ENCODE measurements at places on chromosomes 11 and 22.

DNA sequence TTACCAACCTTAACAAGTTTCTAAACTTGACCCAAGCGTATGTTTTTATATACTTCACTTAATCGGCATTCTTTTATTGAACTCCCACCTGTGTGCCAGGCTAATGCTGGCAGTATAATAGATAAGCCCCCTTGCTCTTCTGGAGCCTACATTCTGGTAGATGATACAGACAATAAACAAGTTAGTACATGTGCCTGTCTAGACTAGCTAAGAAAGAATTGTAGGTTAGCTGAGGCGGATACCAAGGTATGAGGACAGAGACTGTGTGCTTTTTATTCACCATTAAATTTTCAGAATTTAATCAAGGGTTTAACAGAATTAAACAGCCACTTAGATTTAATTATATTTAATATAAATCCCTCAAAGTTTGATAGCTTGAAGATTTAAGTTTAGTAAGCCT, 45.7 kb downstream of the TTC17 start:
- no peak for DNase-seq
- no peaks in the 10 kb centered on the region for H3K4me1 ChIP-seq
- no peak overlapping the region for H3K27ac ChIP-seq
- peaks cover 8% of the 10 kb centered on the region for H3K36me3 ChIP-seq

DNA sequence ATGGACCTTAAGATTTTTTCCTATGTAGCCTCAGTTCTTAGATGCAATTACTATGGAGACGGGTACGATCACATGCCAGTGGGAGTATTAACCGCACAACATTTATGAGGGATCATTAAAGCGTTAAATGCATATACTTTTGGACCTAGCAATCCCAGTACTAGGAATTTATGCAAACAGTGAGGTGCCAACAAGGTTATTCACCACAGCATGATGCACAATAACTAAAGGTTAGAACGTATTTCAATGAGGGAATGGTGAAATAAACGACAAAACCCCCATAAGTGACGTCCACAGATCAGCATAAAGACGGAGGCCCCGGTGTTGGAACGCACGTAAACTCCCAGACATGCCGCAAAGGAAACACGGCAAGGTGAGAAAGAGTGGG, 539 bp downstream of the SIRT3 start:
- H3K36me3 ChIP-seq, result peaks cover 18% of the 10 kb centered on the region
- DNase-seq, result no peak
- H3K27me3 ChIP-seq, result no peaks in the 10 kb centered on the region
- H3K27ac ChIP-seq, result peak overlapping the region; percentile 82
- H3K4me1 ChIP-seq, result peaks cover 18% of the 10 kb centered on the region

DNA sequence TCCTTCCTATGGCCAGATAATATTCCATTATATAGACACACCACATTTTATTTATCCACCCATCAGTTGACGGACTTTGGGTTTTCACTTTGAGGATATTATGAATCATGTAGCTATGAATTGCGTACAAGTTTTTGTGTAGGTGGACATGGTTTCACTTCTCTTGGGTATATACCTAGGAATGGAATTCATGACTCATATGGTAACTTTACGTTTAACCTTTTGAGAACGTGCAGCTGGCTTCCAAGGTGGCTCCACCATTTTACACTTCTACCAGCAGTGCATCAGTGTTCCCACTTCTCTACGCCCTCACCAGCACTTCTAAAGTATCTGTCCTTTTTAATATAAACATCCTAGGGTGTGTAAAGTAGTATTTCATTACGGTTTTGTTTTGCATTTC, 112.0 kb downstream of the PLEKHA7 start:
- H3K27me3 ChIP-seq, result no peaks in the 10 kb centered on the region
- H3K27ac ChIP-seq, result peak overlapping the region; percentile 53
- H3K36me3 ChIP-seq, result no peaks in the 10 kb centered on the region
- H3K4me1 ChIP-seq, result peaks cover 31% of the 10 kb centered on the region

DNA sequence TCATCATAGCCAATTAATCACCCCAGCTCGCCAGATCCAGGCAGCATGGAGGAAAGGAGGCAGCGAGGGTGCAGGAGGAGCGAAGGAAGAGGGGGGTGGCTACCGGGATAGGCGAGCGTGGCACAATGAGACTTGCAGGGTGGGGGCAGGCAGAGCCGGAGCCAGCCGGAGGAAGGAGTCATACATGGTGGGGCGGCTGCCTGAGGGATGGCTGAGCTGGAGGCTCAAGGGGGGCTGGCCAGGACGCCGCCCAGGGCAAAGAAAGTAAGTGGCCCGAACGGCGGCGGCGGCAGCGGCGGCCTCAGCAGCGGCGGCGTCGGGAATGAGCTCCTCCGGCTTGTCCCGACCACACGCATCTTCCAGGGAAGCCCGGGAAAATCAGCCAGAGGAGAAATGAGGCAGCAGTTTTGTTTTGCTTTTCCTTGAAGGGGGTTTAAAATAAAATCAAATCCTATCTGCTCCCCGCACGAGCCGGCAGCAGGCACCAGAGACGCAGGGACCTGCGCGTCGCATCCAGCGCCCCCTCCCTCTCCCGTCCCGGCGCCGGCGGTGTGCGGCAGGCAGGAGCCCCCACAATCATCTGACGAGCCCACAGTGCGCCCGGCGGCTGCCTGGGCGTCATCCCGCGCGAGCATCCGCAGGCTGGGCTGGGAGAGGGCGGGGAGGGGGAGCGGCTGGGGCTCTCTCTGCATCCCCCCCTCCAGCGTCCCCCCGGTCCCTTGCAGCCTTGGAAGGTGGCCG, 263.6 kb downstream of the CTTN start:
- no peaks in the 10 kb centered on the region for H3K4me1 ChIP-seq
- H3K36me3 ChIP-seq, result no peaks in the 10 kb centered on the region
- H3K27ac ChIP-seq, result no peak overlapping the region
- DNase-seq, result no peak

DNA sequence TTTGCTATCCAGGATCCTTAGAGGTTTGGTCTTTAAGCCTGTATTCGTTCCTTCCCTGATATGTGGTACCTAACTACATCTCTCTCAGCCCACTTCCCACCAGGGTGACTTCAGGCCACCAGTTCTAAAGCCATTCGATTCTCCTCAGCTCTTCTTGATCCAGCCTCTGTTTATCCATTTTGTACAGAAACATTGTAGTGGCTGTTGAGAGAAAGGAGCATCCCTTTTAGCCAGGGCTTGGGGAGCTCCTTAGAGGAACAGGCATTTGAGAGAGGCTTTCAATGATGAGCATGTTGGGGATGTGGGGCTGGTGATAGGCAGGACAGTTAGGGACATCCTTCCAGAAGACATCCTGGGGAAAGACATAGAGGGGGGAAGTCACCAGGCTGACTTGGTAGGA, 17.9 kb downstream of the UBE2L3 start:
- H3K36me3 ChIP-seq, result peaks cover 5% of the 10 kb centered on the region
- no peak for DNase-seq
- H3K4me1 ChIP-seq, result peaks cover 22% of the 10 kb centered on the region
- peak overlapping the region; percentile 51 for H3K27ac ChIP-seq
- no peaks in the 10 kb centered on the region for H3K27me3 ChIP-seq

- no peaks in the 10 kb centered on the region for H3K4me1 ChIP-seq
- no peaks in the 10 kb centered on the region for H3K36me3 ChIP-seq
- H3K4me3 ChIP-seq, result no peak overlapping the region
- DNase-seq, result no peak
- no peak overlapping the region for H3K27ac ChIP-seq
These were observed 13.0 kb downstream of the LIF start for GRCh38 chr22:30233582-30233981.

DNA sequence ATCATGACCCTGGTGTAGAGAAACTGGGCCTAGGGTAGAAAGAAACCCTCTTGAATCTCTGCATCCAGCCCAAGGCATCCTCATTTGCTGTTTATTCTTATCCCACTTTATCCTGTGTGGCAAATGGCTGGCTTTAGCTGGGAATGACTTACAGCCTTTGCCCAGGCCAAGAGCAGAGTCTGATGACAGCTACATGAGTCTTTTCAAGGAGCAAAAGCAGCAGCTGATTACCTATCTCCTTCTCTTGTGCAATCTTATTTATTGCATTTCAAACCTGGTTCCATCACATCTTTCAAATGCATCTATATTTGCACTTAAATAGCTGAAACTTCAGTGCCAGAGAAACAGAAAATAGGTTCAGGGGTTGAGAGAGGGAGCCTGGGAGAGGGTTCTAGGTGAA, 26.1 kb downstream of the SYT13 start:
- no peaks in the 10 kb centered on the region for H3K4me1 ChIP-seq
- no peak for DNase-seq

GRCh38 chr22:36757668-36758211, 18.2 kb downstream of the IFT27 start:
- H3K27me3 ChIP-seq, result peaks cover 3% of the 10 kb centered on the region
- H3K36me3 ChIP-seq, result no peaks in the 10 kb centered on the region
- peak; percentile 77 for DNase-seq
- H3K4me1 ChIP-seq, result no peaks in the 10 kb centered on the region

DNA sequence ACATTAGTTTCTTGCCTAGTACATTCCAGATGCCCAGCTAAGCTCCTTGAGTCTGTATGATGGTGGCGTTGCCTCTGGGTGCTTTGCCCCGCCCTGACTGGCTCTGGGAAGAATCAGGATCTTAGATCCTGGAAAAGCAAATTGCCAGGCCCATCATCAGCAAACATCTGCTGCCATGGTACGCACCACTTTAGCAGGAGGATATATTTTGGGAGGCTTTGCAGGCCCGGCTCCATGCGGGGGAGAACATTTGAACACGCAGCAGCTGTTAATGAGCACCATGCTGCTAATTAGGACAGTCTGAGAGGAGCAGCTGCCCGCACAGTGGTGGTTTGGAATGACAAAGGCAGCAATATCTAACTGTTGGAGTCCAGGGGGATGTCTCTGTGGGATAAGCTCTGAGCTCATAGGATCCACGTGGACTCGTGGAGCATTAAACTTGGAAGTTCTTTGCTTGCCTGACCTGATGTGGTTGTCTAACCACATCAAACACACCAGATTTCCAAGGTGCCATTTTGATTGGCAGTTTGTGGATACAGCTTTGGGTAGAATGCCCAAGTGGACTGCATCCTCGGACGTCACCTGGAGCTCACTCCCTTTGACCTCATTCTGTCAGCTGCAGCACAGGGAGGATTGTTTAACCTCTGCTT, 217.0 kb upstream of the ZBED5 start:
- no peaks in the 10 kb centered on the region for H3K27me3 ChIP-seq
- no peak for DNase-seq
- no peak overlapping the region for H3K4me3 ChIP-seq
- H3K27ac ChIP-seq, result no peak overlapping the region

GRCh38 chr22:37752189-37753087, 55.3 kb upstream of the GCAT start:
- H3K4me1 ChIP-seq, result peaks cover 7% of the 10 kb centered on the region
- H3K27me3 ChIP-seq, result no peaks in the 10 kb centered on the region
- no peak for DNase-seq
- H3K4me3 ChIP-seq, result no peak overlapping the region
- no peak overlapping the region for H3K27ac ChIP-seq
- H3K36me3 ChIP-seq, result peaks cover 34% of the 10 kb centered on the region

- H3K4me1 ChIP-seq, result no peaks in the 10 kb centered on the region
- no peaks in the 10 kb centered on the region for H3K27me3 ChIP-seq
- H3K4me3 ChIP-seq, result no peak overlapping the region
- DNase-seq, result no peak
- peaks cover 5% of the 10 kb centered on the region for H3K36me3 ChIP-seq
- no peak overlapping the region for H3K27ac ChIP-seq
These were observed 8.7 kb downstream of the PCSK7 start for GRCh38 chr11:117222991-117223740.

- H3K36me3 ChIP-seq, result no peaks in the 10 kb centered on the region
- no peak for DNase-seq
- peaks cover 9% of the 10 kb centered on the region for H3K4me1 ChIP-seq
- no peak overlapping the region for H3K27ac ChIP-seq
- H3K4me3 ChIP-seq, result no peak overlapping the region
- H3K27me3 ChIP-seq, result no peaks in the 10 kb centered on the region
These were observed 20.8 kb downstream of the FADS3 start for GRCh38 chr11:61870541-61871031.

- H3K36me3 ChIP-seq, result no peaks in the 10 kb centered on the region
- H3K27ac ChIP-seq, result no peak within 1 kb of the TSS
- DNase-seq, result no peak
- H3K4me3 ChIP-seq, result no peak within 1 kb of the TSS
These were observed at the start of gene GPHA2 for GRCh38 chr11:64935359-64936081. Gene GPHA2, minus strand, starts transcription at chr11:64935893. Its CDS starts 433 bp downstream, at chr11:64935460.

- H3K36me3 ChIP-seq, result no peaks in the 10 kb centered on the region
- no peak for DNase-seq
- peaks cover 74% of the 10 kb centered on the region for H3K4me1 ChIP-seq
- peak overlapping the region; percentile 98 for H3K4me3 ChIP-seq
- H3K27me3 ChIP-seq, result no peaks in the 10 kb centered on the region
- H3K27ac ChIP-seq, result peak overlapping the region; percentile 98
These were observed 1.4 kb downstream of the C11orf24 start for GRCh38 chr11:68270196-68271022.

DNA sequence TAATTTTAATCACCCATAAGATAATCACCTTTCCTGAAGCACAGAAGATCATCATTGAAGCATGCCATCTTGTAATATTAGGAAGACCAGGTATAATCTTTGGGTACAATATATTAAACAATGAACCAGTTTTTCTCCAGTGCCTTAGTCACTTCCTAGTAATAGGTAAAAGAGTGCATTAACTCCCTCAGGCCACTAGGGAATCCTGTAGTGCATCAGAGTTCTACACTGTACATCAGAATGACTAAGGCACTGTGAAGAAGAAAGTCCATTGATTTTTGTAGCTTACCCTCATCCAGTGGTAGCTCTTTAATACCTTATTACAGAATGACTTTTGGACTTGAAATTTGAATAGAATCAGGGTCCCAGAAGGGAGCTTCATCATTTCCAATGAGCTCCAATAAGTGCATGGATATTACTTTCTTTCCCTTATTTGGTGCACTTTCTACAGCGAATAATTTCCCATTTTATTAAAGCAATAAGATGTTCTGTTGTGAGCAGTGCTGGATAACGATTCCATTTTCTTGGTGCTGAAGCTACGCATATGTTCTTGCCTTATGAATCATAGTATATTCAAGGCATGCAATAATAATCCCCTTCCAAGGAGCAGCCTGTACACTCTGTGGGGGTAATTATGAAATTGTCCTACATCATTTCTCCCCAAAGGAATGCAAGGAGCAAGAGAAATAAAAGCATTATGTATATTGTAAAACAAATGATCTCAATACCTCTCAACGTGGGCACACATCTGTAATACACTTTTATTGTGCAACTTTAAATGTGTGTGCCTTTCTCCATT, 4.7 kb downstream of the C11orf87 start:
- no peaks in the 10 kb centered on the region for H3K4me1 ChIP-seq
- H3K4me3 ChIP-seq, result no peak overlapping the region
- peaks cover 4% of the 10 kb centered on the region for H3K27me3 ChIP-seq

GRCh38 chr11:75425422-75425821, 7.6 kb downstream of the KLHL35 start:
- peaks cover 8% of the 10 kb centered on the region for H3K27me3 ChIP-seq
- peaks cover 8% of the 10 kb centered on the region for H3K36me3 ChIP-seq
- H3K27ac ChIP-seq, result no peak overlapping the region
- no peak for DNase-seq
- peaks cover 14% of the 10 kb centered on the region for H3K4me1 ChIP-seq

GRCh38 chr11:61967924-61968757, 707 bp upstream of the FTH1 start:
- H3K27me3 ChIP-seq, result no peaks in the 10 kb centered on the region
- DNase-seq, result peak; percentile 83
- H3K36me3 ChIP-seq, result no peaks in the 10 kb centered on the region
- peaks cover 58% of the 10 kb centered on the region for H3K4me1 ChIP-seq
